ENCODE measurements at places on chromosomes 6 and 20.

DNA sequence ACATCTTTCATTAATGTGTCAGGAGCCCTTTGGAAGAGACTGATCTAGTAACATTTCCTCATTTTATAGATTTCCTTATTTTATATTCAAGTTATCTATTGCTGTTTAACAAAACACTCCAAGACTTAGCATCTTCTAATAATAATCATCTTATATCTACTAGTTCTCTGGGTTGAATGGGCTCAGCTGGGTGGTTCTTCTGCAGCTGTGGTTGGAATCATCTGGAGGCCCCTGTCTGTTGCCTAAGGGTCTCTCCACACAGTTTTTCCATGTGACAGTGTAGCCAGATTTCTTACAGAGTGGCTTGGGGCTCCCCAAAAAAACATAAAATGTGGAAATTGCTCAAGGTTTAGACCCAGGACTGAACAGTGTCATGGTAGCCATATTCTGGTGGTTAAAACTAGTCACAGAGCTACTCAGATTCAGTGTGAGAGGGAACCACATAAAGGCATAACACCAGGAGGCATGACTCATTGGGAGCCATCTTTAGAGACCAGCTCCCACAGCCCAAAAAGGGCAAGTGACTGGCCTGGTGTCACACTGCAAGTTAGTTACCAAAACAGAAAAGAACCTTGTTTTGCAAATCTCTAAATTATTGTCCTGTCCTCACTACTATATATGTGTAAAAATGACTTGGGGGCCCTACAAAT lies 11.5 kb downstream of the SLC2A10 start:
- DNase-seq = no peak

DNA sequence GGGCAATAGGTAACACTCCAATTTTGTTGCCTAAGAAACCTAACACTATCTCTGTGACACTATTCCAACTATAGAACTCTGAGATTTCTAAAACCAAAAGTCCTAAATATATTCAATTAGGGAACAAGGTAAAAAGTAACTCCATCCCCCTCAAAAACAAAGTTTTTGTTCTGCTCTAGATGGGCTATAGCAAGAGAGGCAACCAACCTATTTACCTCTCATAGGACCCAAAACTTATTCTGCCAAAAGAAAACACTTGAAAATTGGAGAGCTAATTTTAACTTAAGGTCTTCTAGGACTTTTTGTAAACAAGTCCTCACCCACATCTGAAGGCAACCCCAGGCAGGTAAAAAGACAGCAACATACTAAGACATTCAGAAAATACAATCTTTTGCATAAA lies 7.7 kb downstream of the RBM39 start:
- no peak for DNase-seq

DNA sequence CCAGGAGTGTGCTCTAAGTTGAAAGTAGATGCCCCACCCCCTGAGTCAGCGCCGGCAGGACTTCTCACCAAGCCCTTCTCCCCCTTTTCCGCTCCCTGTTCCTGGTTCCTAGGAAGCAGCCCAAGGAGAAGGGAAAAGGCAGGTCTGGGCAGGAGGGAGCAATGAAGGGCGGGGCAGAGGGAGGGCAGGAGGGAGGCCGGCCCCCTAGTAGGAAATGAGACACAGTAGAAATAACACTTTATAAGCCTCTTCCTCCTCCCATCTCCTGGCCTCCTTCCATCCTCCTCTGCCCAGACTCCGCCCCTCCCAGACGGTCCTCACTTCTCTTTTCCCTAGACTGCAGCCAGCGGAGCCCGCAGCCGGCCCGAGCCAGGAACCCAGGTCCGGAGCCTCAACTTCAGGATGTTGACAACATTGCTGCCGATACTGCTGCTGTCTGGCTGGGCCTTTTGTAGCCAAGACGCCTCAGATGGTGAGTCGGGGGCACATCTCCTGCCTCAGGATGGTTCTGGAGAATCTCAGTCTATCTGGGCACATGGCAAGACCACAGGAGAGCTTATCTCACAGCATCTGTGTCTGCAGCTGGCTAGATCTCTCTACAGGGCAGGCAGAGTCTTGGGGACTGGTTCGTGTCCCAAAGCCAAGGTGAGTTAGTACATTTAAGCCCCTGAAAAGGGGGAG lies at the start of gene PROCR:
Gene PROCR, plus strand, starts transcription at position 320 of the 681 bp plus-strand sequence. Its CDS starts 83 bp downstream, at position 403.
- DNase-seq = no peak

DNA sequence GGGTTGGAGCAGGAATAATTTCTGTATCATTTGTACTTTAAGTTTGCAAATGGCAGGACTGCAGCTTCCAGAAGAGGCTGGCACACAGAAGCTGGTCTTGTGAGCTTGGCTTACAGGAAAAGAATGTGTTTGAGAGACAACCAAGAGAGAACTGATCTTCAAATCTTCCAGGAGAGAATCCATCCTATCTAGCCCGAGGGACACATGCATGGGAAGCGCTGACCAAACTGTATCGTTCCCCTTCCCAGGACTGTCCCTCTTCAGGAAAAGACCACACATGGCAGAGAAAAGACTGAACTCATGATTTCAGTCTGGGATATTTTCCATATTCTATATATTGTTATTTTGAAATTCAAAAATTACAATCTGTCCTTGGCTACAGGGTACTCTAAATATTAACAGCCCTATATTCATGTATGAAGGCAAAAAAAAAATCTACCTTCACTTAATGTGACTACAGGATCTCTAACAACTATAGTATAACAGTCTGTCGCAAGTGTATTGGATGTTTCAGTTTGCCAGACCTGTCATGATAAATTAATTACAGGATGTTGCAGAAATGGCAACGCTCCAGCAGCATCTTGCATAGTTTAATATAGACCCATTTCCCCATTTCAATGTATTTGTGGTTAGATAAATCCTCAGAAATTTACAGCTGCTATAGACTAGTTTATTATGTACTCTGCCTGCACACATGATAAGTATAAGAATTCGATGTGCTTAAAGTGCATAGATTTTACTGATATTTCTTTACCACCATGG lies 99.4 kb downstream of the MYB start:
- DNase-seq = no peak

DNA sequence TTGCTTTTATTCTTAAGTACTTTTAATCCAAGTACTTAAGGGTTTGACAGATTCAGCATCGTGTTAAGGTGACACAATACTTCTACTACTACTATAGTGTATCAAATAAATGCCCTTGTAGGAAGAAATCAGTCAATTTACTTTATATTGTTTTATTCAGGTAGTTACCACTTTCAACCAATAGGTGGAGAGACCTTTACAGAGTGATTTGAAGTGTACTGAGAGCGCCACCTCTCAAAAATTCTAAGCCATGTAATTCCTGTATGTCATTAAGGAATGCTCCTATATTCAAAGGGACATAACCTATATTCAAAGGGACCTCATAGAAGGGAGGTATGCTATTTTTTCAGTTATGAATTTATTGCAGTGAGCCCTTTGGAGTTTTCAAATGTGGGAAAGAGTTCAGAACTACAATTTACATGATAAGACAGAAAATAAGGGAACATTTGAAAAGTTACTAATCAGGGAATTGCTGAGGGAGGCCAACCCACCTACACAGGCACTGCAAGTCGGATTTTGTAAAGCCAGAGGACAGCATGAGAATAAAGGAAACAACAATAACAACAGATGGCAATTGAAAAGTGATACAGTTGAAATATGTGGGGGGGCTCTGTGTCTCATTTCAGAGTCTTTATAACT lies 955.6 kb downstream of the TBC1D32 start:
- DNase-seq = no peak

GRCh38 chr6:54801669-54802068 lies 44.9 kb upstream of the FAM83B start:
- DNase-seq = no peak

DNA sequence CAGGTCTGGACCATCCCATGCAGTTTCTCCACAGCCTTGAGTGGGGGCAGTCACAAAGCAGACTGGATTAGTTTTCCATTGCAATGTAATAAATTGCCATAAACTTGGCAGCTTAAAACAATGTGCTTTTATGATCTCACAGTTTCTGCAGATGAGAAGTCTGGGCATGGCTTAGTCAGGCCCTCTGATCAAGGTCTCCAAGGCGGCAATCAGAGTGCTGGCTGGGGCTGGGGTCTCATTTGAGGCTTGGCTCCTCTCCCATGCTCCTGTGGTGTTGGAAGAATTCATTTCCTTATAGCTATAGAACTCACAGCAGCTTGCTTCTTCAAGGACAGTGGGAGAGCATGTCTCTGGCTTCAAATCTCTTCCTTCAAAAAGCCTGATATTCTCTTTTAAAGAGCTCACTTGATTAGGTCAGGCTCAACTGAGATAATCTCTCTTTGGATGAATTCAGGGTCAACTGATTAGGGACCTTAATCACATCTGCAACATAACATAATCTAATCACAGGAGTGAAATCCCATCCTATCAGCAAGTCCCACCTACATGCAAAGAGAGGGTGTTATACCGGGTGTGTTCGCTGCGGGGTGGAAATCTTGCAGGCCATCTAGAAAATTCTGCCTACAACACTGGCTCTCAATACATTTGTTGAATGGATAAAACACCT lies 77.4 kb upstream of the SULF2 start:
- no peak for DNase-seq

GRCh38 chr20:37915434-37915787 lies 12.5 kb downstream of the VSTM2L start:
- no peak for DNase-seq

DNA sequence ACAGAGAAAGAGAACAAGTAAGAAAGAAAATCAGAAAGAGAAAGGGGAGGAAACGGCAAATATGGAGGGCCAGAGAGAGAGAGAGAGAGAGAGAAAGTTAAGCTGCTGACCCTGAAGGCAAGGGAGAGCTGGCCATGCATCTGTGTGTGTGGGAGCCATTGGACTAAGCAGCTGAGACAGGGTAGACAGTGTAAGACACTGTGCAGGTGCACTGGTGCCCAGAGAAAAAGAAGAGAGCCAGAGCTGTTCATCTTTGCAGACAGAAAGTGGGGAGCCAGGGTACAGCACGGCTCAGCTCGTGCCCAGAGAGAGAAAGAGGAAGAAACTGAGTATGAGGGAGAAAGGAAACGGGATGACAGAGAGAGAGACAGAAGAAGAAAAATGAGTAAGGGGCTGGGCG lies 24.2 kb upstream of the ZNF318 start:
- no peak for DNase-seq

DNA sequence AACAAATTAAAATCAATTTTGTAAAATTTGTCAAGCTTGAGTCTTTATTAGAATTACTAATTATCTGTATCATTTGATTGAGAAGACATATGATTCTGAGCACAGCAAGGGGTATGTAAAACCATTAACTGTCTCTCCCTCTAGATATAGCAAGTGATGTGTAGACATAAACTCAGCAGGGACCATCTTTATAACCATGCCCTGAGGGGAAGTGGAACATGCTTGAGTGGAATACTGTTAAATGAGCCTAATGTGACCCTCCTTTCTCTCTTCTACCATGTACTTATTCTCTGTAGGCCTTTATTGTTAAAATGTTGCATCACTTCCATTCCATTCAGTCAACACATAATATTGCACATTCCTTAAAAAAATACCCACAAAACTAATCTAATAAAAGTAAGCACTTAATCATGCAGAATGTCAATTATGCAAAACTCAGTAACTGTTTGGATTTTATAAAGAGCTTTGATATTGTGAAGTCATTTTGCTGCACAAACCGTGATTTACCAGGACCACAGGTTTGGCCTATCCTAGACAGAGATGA lies 896.6 kb upstream of the MANEA start:
- no peak for DNase-seq

GRCh38 chr20:17626217-17627007 lies 55.6 kb downstream of the RRBP1 start:
- no peak for DNase-seq

DNA sequence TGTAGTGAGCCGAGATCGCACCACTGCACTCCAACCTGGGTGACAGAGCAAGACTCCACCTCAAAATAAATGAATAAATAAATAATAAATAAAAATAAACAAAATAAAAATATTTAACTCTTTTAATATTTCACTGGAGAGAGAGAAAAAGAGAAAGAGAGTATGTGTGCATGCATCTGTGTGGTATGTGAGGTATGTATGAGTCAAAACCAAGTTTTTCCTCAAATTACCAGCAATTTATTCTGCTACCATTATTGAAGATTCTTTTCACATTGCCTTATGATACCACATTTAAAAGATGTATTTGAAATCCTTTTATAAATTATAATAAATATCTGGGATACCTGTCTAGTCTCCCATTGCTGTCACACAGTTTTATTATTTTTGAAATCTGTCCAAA lies 122.1 kb downstream of the CD164 start:
- no peak for DNase-seq

GRCh38 chr20:25461281-25461650 lies 53.8 kb downstream of the GINS1 start:
- DNase-seq = no peak

- no peak for DNase-seq
These were observed 21.5 kb downstream of the TPBG start for GRCh38 chr6:82385102-82385501.

GRCh38 chr6:170101281-170102035 lies 189.4 kb downstream of the DLL1 start:
- no peak for DNase-seq

- DNase-seq = no peak
These were observed 62.1 kb downstream of the NRSN1 start for GRCh38 chr6:24187965-24188577.

DNA sequence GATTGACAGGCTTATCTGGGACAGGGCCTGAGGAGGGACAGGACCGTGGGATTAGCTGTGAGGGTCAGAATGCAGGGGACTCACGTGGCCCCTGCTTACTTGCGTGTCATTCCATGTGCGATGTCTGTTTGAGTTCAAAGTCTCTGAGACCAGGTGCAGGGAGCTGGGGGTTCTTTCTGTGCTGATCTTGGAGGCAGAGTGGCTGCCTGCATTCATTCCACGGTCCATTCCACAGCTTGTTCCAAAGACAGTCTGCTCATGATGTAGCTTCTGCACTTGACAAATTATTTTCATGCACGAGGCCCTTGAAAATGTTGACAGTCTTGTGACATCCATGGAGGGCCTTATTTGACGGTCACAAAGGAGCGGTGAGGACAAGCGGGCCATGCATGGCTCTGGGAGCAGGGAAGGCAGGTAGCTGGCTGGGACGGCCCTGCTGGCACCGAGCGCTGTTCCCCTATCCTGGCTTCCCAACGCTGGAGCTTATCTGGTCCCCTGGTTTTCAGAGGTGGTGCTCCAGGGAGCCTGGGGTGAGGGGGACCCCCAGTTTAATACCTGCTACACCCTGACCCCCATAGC lies 156.3 kb upstream of the RNF24 start:
- no peak for DNase-seq

Data from effector memory CD8-positive, alpha-beta T cell (primary cell).